ENCODE measurements at places on chromosomes 12 and 14. TPM values are rescaled to one million over a fixed set of nuclear protein-coding genes. Genes with fewer than 3 reads are reported as not detected.
A peak's percentile ranks its signal among the peaks of the same experiment; 100 is the strongest.

DNA sequence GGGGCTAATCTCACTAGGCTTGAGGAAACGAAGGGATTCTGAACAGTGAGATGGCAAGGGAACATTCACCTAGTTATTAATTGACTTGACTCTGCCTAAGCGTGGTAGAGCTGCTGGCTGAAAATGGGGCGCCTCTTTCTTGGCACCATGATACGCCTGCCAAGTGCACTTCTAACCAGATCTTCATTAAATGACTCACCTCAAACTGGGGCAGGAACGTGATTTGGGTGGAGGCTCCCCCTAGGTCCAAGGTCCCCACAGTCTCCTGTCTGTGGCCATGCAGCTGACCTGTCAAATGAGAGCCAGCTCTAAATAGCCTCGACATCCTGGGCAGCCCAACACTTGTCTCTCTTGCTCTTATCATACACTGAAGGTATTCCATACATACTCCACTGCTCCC lies 26.0 kb downstream of the COQ6 start:
- H3K4me3 ChIP-seq, result no peak overlapping the region
- DNase-seq, result no peak
- H3K27ac ChIP-seq, result no peak overlapping the region

DNA sequence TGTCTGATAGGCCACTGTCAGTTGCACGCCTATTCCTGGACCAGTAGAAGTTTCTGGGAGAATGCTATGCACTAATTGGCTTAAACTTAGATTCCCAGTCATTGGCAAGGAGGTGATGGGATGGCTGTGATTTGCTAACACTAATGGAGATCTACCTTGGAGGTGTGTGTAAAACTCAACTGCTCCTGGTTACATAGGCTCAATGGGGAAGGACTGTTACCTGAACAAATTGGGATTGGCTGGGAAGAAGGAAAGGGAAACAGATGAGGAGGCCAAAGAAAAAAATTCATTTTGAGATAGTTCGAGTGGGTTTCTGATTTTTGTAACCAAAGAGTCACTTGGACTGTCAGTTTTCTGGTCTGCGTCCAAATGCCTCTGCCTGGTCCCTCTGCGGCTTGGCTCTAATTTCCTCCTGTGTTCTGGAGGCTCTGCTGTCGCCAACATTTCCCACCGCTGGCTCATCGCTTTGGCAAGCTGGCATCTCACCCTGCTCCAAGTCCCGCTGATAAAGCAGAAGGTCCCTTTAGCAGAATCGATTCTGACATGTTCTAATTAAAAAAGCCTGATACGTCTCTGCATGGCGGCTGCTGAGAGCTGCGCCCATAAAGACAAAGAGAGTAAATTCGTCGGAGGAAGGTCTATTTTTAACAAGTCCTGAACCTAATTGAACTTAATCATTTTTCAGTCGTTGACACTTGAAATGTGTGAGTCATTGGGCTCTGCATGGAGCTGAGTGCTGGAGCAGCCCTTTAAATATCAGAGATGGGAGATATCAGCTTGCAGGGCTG lies 2.0 kb upstream of the CCDC63 start:
- peaks cover 55% of the 10 kb centered on the region for H3K27me3 ChIP-seq
- no peaks in the 10 kb centered on the region for H3K36me3 ChIP-seq
- H3K27ac ChIP-seq, result no peak overlapping the region
- DNase-seq, result no peak
- H3K4me3 ChIP-seq, result no peak overlapping the region

The COX6A1 gene
- 318 TPM for total RNA-seq

The KRT6C gene
- total RNA-seq, result not detected

DNA sequence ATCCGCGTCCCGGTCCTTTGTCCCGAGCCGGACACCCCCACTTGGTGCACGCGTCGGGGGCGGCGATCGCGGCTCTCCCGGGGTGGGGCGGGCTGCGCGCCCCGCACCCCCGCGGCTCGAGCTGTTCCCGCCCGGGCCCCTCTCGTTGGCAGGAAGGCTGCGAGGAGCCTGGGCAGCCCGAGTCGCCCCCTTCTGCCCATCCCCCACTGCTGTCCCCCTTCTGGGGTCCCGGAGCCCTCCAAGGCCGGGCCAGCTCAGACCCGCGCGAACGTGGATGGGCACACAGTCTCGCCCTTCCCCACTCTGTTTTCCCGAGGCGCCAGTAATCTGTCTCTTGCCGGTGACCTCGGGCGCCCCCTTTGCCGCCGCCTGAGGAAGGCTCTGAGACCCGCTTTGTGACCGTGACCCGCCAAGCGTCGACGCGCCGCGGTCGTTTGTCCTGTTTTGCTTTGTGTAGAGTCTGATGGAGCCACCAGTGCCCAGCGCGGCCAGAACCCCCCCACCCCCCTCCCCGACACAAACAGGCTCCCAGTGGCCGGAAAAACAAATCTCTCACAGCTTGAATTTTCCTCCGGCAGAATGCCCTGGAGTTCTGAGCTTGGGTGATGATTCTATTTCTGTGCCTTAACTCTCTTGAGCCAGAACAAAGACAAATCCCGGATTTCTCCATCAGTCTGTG lies 610 bp downstream of the C14orf132 start:
- H3K4me1 ChIP-seq, result peaks cover 7% of the 10 kb centered on the region
- DNase-seq, result peak; percentile 36
- peaks cover 2% of the 10 kb centered on the region for H3K36me3 ChIP-seq

GRCh38 chr12:14156606-14157005 lies 175.2 kb upstream of the GRIN2B start:
- no peaks in the 10 kb centered on the region for H3K4me1 ChIP-seq
- no peak overlapping the region for H3K4me3 ChIP-seq
- H3K27ac ChIP-seq, result no peak overlapping the region
- no peaks in the 10 kb centered on the region for H3K36me3 ChIP-seq
- no peaks in the 10 kb centered on the region for H3K27me3 ChIP-seq
